ENCODE measurements at places on chromosomes 4 and X.

GRCh38 chr4:155762334-155762733 lies 3.5 kb downstream of the GUCY1B1 start:
- DNase-seq = no peak

DNA sequence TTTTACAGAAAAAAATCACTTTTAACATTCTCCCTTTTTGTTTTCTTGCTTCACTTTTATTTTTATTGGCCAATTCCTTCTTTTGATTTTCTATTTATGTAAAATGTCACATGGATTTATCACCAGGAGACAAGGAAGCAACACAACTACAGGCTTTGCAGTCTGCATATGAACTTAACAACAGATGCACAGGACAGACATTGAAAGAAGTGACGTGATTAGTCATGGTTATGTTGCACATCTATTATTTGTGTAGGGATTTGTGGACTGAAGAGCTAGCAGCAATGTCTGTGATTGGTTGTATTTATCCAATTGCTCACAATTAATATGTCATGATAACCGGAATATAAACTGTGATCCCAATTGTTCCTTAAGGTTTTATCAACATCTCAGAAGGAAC lies 147.8 kb upstream of the KLF3 start:
- no peak for DNase-seq

DNA sequence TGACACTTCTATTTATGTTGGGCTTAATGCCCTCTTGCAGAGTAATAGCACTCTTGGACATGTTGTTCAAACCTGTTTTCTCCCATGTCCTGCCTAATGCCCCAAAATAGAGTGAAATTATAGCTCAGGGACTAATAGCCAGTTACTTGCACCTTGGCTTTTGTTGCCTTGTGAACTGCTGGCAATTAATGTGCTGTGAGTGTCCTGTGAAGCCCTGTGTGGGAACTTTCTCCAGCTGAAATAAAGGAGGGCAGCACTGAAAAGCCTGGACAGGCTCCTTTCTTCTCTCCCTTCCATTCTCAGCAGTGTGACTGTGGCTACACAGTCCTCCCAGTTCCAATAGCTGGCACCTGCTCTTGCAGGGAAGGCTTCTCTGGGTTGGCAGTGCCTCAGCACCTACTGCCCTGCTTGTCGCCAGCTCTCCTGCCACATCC lies 72.4 kb downstream of the DCLK2 start:
- no peak for DNase-seq

DNA sequence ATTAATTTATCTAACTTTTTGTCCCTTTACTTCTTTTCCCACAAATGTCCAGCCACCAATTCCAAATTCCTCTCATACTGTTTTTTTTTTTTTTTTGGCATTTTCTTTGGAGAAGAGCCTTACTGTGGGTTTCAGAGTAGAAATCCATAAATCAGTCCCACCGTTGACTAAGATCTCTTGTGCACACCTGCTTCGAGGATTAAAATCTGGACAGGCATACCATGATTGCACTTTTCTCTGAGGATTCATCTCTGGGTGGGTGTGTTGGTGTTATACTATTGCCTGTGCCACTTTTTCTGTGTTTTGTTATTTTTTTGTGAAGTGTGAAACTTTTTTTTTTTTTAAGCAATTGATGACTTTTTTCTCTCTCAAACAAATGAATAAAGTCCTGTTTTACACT lies 13.2 kb downstream of the PRDM8 start:
- DNase-seq = no peak

- peak; percentile 93 for DNase-seq
Observed at GRCh38 chrX:2391869-2392606, 108.7 kb downstream of the DHRSX start.

GRCh38 chrX:153814591-153815315 lies 15.6 kb downstream of the PDZD4 start:
- DNase-seq = no peak

- DNase-seq = no peak
Observed at GRCh38 chr4:72408568-72408967, 160.5 kb downstream of the ADAMTS3 start.

DNA sequence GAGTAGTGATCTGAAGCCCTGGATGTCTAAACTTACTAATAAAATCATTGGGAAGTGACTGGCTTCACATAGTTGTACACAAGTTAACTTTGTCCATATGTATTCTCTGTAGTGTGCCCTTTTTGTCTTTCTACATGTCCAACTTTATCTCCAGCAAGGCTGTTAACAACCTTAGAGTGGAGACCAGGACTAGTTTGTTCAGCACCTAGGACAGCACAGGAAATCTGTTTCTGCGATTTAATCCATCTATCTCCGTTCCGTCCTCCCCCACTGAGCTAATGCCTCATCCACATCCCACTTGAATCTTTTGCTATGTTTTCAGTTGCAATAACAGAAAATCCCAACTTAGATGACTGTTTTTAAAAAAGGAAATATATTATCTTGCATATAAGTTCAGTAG lies 3.4 kb upstream of the ARR3 start:
- no peak for DNase-seq

DNA sequence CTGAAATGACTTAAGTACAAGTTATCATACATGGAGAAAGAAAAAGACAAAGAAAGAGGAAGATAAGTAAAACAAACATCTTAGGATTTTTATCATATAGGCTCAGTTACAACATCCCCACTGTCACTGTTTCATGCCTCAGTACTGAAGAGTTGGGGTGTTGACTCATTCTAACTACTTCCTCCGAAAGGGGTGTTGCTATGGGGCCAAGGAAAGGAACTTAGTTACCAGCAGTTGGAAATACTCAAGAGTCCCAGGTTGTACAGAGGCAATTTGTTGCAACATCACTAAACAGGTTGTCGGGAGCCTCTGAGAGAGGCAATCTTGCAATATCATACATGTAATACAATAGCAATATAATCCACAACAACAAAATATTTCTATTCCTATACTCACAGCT lies 1264.7 kb downstream of the PCDH7 start:
- DNase-seq = no peak

- DNase-seq = peak; percentile 63
Observed at GRCh38 chr4:71382900-71383560, 44.2 kb downstream of the SLC4A4 start.

- no peak for DNase-seq
Observed at GRCh38 chr4:127606823-127607222, 25.9 kb upstream of the INTU start.

DNA sequence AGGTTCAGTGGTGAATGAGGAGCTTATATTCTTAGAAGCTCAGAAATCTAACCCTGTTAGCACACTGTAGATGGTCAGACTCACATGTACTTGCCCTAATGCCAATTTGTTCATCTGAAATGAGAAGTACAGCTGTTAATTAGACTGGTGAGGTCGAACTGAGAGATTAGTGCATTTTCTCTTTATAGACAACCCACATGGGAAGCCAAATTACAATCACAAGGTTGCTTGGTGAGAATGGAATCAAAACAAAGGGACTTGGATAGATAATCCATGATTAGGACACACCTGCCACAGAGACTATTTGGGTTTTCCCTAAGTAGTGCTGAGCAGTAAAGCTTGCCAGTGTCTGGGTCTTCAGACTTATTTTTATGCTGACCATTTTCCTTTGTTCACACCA lies 88.3 kb downstream of the POLA1 start:
- DNase-seq = no peak

- no peak for DNase-seq
Observed at GRCh38 chrX:71222929-71223328, at the start of gene GJB1. Gene GJB1 (plus strand): TSS chrX:71223224. CDS start chrX:71223708, 484 bp downstream.

DNA sequence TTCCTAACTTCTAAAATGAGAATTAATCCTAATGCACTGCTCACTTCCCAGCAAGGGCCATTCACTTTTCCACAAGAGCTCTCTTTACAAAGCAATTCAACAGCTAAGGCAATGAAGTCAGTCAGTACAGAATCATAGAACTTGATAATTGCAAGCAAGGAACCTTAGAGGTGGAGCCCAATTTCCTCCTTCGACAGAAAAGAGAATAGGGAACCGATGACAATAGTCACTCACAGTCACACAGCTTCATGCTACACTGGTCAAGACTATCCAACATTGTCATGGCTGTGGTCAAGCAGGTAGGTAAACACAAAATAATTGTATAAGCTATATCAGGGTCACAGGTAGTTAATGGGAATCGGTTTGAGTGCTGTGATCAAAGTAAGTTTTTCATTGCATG lies 90.0 kb downstream of the ELOVL6 start:
- no peak for DNase-seq

DNA sequence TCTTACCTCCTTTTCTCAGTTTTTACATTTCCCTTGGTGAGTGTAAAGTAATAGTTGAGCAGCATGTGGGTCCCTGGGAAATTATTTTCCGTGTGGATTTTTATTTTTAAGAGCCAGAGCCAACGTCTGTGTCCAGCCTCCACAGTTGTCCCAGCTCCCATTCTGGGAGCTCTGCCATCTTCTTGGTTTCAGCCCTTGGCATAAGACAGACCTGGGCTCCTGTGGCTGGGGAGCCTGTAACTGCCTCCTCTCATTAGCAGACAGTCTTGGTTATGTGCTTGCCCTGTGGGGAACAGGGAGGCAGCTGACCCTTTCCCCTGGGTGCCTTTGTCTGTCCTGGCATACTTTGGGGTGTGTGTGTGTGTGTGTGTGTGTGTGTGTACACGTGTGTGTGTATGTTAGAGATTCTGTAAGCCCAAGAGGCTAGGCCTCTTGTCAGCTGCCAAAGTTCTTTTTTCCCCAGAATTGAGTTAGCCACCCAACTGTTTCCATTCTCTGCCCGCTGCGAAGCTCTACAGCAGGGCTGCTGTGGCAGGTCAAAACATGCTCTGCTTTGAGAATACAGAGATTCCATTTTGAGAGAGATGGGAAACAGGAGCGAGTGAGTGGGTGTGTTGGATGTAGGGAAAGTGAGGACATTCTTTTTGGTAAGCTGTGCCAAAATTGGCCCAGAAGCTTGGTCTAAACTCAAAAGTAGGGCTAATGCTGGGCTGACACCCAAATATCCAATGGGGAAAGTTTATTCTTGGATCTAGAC lies 140.7 kb downstream of the TMEM164 start:
- no peak for DNase-seq

DNA sequence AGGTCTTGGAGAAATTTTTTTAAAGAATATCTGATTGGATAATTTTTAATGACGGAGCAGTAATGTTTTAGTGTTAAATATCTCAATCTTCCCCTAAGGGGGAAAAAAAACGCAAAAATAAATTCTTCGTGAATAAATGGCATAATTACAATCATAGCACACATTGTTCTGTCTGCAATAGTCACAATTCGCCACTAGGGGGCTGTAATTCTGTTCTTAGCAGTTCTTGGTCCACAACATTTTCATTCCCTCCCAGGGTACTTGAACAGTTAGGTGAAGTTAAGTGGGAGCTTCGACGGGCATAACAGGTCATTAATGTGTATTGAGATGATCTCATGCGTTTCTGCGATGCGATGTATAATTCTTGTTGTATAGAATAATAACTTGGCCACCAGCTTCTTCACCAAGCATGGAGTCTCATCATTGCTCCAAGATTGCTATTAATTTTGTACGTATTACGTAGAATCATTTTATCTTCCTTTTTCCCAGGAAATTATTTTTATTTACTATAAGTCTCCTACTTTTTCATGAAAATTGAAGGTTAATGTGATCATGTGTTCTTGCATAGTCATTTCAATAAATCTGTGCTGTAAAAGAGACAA lies 27.2 kb downstream of the HTR2C start:
- DNase-seq = peak; percentile 65

DNA sequence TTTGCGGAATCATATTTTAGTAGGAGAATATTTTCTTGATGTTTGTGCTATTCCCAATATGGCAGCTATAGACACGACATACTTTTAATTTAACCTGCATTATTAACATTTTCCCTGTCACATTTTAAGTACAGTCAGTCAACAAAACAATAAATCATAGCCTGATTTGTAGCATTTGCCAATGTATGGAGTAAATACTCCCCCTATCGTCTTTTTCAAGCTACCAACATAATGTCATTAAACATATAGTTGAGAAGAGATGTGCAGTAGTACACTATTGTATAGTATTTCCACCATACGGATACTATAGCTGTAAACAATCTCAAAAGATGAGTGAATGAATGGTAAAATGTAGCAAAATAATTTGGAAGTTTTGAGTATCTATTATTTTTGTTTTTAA lies 303.7 kb upstream of the MAGEB2 start:
- DNase-seq = peak; percentile 52

- no peak for DNase-seq
Observed at GRCh38 chrX:72079607-72080006, 52.1 kb downstream of the RTL5 start.

DNA sequence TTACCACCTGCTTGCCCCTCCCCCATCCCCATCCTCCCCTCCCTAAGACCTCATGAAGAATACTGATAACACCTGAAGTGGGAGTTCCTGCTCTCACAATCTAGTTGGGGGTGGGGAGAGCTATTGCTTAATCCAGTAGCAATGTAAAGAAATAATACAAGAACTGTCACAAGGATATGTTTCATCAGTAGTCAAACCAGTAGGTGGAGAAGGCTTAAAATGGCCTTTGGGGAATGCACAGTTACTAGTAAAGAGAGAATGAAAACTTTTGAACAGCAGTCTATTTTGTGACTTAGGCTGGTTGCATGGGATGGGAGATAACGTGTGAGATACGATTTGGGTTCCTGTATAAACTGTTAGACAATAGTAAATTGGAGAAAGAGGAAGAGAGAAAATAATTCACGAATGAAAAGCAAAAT lies 6.0 kb downstream of the GALNT7 start:
- DNase-seq = peak; percentile 10

DNA sequence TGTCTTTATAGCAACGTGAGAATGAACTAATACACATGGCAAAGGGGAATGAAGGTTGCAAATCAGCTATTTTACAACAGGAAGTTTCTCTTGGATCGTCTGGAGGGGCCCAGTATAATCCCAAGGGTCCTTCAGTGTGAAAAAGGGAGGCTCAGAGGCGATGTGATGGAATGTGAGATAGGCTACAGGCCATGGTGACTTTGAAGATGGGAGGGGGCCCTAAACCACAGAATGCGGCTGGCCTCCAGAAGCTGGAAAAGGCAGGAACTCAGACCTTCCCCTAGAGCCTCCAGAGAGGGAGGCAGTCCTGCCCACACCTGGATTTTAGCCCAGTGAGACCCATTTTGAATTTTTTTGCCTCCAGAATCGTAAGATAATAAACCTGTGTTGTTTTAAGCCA lies 69.4 kb upstream of the PGM2 start:
- DNase-seq = no peak

- no peak for DNase-seq
Observed at GRCh38 chrX:133530960-133531359, 115.7 kb upstream of the GPC4 start.

DNA sequence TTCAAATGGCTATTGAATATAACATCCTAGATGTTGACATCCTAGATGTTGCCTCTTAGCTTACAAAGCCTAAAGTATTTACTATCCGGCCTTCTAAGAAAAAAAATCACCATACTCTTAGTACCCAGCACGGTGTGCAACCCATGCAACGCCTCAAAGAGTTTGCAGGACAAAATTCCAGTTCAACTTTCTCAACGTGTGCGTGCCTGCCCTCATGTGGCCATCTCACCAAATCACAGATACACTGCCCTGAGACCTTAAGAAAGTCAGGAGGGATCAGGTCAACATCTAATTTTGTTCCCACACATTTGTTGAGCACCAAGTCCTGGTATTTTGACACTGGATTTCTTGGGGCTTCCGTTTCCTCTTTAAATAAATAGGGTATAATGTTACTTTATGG lies 68.3 kb downstream of the CRMP1 start:
- DNase-seq = peak; percentile 55
